ENCODE measurements at places on chromosomes 3 and 15. TPM values are rescaled to one million over a fixed set of nuclear protein-coding genes. Genes with fewer than 3 reads are reported as not detected.

DNA sequence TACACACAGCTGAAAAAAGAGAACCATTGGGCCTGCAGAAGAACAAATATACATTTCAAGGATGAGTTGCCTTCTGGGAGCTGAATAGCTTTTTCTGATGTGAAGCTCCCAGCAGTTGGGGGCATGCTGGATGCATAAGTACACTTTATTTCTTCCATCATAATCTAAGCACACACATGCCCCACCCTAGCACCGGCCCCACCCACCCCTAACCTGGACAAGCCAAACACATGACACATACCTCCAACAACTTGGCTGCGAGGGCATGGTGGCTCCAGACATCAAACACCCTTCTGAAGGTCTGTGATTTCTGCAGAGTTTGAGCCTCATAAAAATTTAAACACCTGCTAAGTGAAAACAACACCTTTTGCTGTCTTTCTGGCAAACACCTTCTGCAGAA, 307.2 kb upstream of the TRIM42 start:
- no peak overlapping the region for H3K27ac ChIP-seq
- H3K36me3 ChIP-seq: no peaks in the 10 kb centered on the region
- H3K4me1 ChIP-seq: peaks cover 11% of the 10 kb centered on the region
- no peak for DNase-seq
- H3K4me3 ChIP-seq: no peak overlapping the region

- no peaks in the 10 kb centered on the region for H3K36me3 ChIP-seq
- H3K27ac ChIP-seq: no peak overlapping the region
- H3K4me1 ChIP-seq: peaks cover 8% of the 10 kb centered on the region
- DNase-seq: no peak
- H3K27me3 ChIP-seq: no peaks in the 10 kb centered on the region
Measured at GRCh38 chr3:20842002-20842401, 656.0 kb upstream of the SGO1 start.

DNA sequence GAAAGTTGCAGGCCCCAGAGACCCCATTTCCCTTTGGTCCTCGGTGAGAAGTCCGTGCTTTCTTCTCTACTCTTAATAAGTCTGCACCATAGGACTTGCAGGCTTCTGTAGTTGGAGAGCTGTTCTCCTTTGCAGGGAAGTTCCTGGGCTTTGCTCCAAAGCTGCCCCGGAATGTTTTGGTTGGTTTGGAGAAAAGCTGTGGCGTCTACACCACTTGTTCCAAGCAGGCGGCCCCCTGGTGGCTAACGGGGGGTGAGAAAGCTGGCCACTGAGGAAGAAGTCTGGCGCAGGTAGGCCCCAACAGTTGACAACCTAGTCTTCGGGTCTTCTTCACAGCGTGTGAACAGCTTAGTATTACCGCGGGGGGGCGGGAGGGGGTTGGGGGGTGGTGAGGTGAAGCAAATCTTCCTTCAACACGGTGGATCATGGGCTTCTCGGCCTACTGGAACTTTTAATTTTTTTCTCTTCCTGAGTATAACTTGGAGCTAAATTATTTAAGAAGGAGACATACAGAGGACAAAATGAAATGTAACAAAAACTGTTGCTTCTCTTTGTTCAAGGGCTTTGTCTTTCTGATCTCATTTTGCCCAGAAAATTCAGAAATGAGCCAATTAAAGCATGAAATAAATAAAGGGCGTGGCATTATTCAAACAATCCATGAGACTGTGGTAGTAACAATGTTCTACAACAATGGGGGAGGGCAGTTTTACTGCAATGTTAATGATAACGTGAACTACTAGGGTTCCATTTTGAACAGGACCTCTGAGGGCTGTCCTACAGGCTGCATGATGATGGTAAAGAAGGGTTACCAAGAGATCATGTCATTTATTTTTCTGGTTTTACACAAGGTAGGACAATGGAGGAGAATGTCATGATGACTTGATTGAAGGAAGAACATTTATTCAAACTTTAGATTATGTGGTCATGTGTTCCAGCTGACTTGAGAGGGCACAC, 2.2 kb upstream of the THRB start:
- peaks cover 8% of the 10 kb centered on the region for H3K4me1 ChIP-seq
- H3K36me3 ChIP-seq: no peaks in the 10 kb centered on the region
- peak overlapping the region; percentile 95 for H3K27ac ChIP-seq
- peak overlapping the region; percentile 97 for H3K4me3 ChIP-seq
- H3K27me3 ChIP-seq: peaks cover 37% of the 10 kb centered on the region
- DNase-seq: no peak

TM4SF18 gene
- not detected for total RNA-seq

C3orf20 gene
- total RNA-seq: 0.24 TPM
